ENCODE measurements at places on chromosomes 7 and 10.

DNA sequence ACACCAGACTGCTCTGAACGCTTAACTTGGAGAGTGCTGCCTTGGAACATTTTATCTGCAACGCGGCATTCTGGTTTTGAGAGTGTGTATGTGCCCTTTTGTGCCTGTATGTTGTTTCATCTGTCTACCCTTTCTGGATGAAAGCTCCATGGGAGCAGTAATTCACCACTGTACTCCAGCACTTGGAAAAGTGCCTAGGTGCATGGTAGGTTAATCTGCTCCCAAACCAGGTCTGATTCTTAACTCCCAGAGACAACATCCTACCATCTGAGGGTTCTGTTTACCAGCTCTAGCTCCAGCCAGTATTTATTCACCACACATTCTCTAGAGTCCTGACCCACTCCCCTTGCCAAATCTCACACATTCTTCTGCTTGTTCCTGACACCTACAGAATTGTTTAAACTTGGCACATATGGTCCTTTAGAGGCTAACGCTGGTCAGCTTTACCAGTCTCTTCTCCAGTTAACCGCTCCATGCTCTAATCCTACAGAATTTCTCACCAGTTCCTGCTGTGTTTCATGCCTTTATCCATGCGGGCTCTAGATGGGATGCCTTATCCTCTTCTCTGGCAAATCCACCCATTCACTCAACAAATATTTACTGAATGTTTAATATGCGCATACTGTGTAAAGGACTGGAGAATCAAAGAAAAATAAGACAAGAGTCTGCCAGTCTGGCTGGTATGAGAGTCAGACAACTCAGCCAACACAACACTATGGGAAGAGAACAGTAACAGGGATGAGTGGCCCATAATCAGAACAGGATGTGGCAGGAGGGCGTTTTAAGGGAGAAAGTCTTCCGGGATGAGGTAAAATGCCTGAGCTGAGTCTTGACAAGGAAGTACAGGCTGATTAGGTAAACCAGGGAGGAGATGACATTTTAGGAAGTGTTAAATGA, 46.3 kb downstream of the MTPN start:
- peak; percentile 57 for DNase-seq

- no peak for DNase-seq
These were observed 311.7 kb upstream of the NFE2L3 start for GRCh38 chr7:25840209-25840792.

- DNase-seq, result no peak
These were observed 52.3 kb upstream of the PRR15 start for GRCh38 chr7:29511337-29511736.

GRCh38 chr10:32972929-32973328, 14.9 kb upstream of the ITGB1 start:
- no peak for DNase-seq

GRCh38 chr7:23662124-23662983, 17.6 kb upstream of the FAM221A start:
- DNase-seq, result peak; percentile 9

Data from M059J (cell line).